GM06990 (cell line): ENCODE measurements at places on chromosomes 7 and 10.
A peak's percentile ranks its signal among the peaks of the same experiment; 100 is the strongest.

- no peak for DNase-seq
Measured at GRCh38 chr10:110764378-110764777, 107.3 kb upstream of the PDCD4 start.

DNA sequence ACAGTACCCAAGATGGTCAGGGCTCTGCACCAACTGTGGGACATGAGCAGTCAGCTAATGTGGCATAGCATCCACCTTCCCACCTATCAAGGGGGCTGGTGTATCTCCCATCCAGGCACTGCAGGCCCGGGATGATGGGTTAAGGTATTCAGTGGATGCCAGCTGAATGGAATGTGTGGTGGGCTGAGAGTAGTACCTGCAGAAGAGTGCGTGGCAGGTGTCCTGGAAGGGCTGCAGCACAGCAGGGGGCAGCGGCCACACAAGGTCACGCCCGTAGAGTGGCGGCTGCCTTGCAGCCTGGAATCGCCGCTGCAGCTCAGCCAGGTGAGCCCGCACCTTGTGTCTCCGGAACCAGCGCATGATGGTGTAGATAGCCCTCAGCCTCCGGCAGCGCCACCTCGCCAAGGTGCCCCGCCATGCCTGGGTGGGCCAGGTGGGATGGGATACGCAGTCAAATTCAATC is 13.3 kb downstream of the MYO1G start:
- no peak for DNase-seq

DNA sequence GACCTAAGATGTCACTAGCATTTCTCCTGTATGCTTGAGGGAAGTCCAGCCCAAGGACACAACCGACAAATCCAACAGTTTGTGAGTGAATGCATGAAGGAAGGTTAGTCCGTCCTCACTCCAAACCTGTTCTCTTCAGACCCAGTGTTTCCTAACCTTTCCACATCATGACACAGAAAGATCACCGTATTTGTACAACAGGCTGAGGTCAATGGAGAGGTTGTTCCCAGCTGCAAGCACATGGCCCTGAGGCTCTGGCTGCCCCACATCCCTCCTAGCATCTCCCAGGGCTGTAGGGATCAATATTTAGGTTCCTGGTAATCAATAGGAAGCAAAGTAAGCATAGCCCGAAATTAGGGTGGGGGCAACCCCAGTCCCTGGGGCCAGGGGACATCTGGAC is 227.9 kb downstream of the PLXNA4 start:
- DNase-seq = no peak

DNA sequence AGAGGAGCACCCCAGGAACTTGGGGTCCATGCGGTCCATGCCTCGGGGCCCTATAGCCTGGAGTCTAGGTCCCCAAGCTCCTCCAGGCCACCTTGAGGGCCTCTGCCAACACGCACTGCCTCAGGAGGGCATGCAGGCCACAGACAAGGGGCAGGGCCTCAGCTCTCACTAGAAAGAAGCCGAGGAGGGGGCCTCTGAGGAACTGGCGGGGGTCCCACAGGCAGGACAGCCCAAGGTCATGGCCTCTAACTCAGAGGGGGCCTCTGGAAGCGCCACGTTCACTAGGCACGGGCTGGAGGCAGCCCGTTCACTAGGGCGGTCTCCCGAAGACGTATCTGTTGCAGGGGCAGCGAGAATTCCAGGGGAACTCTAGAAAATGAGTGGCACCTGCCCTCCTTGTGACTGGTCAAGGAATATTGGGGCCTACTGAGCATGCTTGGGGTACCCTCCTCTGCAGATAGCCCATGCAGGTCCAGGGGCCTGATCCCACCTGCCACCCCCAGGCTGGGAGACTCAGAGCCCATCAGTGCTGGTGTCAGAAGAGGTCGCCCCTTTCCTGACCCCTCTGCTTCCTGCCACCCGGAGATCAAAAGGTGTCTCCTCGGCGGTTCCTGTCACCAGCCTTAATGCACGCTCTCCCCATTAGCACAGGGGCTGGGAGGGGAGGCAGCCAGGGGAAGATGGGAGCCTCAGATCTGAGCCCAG is 86.7 kb upstream of the RET start:
- no peak for DNase-seq

DNA sequence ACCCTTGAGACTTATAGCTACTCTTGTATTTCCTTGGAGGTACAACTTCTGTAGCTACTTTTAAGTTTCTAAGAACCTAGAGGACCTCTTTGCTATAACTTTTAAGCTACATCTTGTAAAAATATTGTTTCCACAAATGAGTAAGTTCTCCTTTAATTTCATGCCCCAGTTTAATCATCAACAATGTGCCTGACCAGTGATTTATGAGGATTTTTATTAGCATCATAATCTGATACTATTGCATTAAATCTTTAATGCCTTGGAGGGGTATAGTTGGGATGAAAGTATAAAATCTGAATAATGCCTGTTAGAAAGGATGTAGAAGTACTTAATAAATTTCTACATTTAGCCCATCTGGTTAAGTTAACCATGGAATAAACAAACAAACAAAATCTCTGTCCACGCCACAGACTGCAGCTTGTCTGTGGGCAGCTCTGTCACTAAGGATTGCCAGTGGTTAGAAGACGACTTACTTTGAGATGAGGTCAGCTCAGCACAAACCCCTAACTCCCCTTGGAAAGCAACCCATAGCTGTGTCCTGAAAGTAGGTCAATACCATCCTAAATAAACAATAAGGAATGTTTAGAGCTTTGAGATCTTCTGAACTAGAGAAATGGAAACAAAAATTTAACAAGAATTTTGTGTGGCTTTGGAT is 18.3 kb downstream of the UBE2D1 start:
- DNase-seq = no peak

DNA sequence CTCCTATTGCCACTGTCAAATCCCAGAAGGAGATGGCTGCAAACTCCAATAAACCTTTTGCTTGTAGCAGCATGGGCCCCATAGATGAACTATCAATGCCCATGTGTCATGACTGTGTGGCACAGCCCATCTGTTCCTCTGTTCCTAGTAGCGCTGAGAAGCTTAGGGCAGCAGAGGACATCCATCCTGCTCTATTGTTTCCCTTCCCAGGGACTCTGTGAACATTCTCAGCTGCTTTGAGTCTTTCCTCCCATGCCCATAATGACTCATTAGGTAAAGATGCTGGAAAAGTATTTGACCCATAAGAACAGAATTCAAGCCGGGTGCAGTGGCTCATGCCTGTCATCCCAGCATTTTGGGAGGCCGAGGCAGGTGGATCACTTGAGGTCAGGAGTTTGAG is 28.3 kb downstream of the STMP1 start:
- no peak for DNase-seq

DNA sequence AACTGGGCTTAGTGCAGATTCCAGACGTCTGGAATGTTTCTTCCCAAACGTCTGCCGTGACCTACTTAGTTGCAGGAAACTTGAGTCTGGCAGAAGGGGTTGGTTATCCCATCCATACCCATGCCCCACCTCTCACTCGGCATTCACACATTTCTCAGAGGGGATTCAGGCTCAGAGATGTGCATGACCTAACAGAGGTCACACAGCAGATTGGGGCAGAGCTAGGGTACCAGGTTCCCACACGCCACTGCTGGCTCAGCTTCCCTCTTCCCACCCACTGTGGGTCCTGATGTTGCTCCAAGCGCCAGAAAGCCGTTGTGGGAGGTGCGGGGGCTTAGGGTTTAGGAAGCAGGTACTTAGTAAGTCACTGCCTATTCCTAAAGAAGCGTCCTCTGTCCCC is 3.0 kb downstream of the UCMA start:
- no peak for DNase-seq

DNA sequence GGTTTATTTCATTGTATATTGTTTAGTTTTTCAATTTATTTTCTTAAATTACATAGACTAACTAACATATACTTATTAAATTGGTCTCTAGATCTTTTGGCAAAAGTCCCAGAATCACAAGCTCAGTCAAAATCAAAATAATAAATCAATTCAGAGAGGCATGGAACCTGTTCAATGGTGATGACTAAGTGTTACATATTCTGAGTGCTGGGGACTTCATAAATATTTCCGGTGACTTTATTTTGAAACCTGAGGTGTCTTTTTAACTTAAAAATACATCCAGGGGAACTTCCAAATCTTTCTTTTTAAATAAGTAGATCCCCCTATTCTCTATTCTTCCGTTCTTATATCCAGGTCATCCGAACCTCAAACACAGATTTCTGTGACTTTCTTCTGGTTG is 89.6 kb upstream of the ZNF804B start:
- DNase-seq = peak; percentile 24

GRCh38 chr10:6128087-6128486 is 39.3 kb downstream of the RBM17 start:
- no peak for DNase-seq

GRCh38 chr7:34191771-34192479 is 286.6 kb downstream of the BMPER start:
- no peak for DNase-seq
